RPMI7951 (cell line): ENCODE measurements at places on chromosomes 1 and 21. TPM values are rescaled to one million over a fixed set of nuclear protein-coding genes. Genes with fewer than 3 reads are reported as not detected.
A peak's percentile ranks its signal among the peaks of the same experiment; 100 is the strongest.

DNA sequence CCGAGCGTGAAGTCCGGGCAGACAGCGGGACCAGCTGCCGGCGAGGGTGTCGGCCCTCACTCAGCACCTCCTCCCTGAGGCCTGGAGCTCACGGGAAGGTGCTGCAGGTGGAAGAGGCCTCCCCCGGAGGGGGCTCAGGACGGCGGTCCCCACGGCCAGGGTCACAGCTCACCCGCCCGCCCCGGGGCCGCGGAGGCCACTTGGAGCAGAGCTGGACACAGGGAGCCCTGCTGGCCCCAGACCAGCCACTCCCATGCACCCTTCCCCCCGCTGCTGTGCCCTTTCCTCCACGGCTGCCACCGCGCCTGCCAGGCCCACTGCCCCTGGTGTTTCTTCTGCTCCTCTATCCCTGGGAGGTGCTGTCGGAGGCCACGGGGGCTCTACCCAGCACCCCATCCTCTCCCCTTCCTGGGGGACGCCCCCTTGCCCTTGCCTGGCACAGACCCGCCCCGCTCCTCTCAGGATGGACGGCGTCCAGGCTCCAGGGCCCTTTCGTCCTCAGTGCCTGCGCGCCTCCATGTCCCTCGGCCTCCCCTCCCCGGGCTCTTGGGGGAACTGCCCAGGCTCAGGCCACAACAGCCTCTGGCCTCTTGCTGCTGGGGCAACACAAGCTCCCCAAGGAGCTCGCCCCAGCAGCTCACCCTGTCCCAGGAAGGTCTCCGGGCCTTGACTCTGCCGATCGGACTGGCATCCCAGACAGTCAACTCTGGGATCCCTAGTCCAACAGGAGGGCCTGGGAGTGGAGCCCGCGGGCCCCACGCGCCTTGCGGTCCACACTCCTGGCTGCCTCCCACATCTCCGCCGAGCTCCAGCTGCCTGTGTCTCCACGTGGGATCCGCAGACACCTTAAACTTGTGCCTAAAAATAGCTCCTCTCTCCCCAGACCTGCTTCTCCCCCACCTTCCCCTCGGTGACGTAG lies 4.1 kb downstream of the TMEM240 start:
- peak; percentile 22 for DNase-seq

DNA sequence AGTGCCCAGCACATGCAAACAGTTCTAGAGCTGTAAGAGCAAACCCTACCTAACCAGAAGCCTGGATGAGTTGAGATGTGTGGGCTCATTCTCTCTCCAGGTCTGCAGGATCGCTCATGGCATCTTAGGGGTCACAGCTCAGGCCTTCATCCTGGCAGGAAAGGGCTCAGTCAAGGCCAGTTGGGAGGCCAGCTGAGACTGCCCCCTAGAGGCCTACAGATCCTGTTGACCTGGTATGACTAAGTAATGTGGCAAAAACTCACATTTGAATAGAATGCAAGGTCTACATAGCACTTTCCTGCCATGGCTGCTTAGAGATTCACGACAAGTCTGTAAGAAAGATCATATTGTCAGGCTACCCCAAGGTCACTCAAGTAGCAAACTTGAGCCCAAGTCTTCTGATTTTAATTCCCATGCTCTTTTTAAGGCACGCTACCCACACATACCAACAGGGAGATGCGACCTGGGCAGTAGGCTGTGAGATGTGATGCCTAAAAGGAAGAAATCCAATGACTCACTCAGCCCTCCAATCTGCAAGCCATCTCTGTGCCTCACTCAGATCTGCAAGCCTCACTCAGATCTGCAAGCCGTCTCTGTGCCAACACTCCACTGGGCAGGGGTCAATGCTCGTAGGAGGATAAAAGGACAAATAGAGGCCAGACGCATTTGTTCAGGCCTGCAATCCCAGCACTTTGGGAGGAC lies 5.1 kb upstream of the CAPN8 start:
- peak; percentile 42 for DNase-seq

DNA sequence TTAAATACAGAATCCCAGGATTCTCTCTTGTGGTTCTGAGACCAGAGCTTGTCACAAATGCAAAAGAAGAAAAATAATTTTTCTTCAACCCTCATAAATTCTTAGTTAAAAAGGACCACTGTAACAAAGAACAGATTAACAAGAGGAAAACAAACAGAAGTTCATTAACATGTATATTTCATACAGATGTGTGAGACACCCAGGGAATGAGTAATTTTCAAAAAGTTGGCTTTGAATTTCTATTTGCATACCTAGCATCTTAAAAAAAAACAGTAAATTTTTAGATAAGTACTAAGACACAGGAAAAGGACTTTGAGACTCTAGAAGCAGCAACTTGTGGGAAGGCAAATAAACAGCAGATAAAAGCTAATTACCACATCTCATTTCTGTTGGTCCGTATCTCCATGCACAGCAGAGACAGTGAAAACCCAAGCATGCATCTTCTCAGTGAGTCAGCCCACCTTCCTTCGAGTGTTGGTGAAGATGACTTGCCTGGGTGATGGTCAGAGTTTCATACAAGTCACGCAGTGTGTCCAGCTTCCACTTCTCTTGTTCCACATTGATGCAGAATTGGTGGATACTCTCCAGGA lies 399.9 kb upstream of the ADAMTS5 start:
- no peak for DNase-seq

DNA sequence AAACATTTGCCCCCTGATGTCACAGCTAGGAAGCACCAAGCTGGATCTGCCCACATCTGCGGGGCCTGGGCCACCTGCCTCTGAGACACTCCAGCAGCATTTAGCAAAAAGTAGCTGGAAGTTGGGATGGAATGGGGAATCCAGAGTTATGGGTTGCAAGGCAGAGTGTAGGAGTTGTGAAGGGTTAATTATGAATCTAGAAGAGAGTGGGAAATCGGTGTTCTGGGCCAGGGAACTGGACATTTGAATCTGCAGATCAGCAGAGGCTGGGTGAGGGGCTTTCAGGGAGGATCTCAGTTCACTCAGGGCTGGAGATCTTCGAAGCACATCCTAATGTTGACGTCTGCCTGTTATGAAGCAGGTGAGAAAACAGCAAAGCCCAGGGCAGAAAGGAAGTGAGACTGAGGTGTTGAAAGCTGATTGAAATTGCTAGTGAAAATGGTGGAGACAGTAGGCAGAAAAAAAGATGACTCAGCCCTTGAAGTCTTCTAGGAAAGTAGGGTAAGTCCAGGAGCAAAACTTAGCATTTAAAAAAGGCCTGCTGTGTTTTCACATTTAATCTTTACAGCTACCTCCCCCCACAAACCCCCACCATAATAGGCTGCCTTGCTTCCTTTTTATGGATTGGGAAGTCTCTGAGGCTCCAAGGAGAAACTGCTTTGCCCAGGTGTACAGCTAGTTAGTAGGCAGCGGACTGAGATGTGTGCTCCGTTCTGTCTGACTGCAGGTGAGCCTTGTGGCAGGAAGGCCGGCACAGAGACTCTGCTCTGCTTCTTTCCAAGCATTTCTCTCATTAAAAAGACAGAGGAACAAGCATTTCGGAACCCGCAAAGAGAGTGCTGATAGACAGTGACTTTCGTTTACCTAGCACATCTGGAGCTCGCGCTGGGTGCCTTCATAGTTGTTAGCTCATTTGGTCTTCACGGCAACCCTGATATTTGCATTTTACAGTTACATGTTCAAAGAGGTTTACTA lies 7.2 kb downstream of the VANGL1 start:
- no peak for DNase-seq

DNA sequence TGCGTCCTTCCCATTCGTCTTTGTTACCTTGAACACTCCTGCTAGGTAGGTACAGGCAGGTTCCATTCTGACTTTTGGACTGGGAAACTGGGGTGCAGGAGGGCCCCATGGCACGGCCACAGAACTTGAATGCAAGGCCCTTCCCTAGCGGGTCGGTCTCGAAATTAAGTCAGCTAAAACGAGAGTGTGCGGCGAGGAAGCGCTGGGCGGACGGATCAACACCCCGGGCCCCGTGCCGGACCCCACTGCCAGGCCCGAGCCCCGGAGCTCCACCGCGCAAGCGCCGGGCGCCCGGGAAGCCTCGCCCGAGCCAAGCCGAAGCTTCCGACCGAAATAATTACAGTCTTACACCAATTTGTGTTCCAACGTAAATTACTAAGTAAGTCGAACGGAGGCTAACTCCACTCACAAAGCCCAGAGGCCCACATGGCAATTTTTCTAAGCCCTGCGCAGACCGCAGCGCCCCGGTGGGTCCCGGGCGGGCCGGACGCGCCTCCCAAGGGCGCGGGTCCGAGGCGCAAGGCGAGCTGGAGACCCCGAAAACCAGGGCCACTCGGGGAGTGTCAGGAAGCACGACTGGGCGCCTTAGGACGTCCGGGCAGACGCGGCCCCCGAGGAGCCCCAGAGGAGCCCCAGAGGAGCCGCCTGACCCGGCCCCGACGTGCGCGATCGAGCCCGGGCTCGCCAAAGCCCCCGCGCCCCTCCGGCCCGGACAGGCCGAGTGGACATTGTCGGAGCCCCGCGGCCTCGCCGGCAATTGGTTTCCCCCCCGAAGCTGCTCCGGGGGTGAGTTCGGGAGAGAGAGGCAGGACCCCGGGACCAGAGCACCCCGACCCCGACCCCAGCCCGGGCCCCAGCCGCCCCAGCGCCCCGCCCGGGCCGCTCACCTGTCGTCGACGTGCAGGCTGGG lies 624 bp downstream of the RIPK4 start:
- peak; percentile 36 for DNase-seq

GRCh38 chr1:6133146-6133895 lies 46.8 kb downstream of the CHD5 start:
- no peak for DNase-seq

PDZK1IP1 gene
- total RNA-seq, result not detected in 2 replicates

BLACAT1 gene
- total RNA-seq, result not detected in 2 replicates

RAB25 gene
- not detected in 2 replicates for total RNA-seq

FAM72B gene
- total RNA-seq, result 9.2 and 17.7 TPM in 2 replicates
